ENCODE measurements at places on chromosomes 4 and X.

DNA sequence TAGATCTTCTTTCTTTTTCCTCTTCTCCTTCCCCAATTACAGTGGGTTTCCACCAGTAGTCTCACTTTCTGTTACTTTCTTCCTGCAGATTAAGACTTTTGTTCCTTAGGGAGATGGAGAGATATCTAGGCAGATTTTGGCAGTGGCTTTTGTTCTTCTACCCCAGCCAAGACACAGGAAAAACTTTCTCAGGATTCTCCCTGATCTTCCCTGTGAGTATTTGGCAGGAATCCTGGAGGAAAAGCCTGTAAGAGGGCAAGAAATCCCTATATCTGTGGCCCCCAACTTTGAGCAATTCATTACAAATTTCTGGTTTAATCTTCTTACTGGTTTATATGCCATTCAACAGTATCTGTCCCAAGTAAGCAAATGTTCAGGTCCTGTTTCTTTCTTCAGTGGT lies 21.9 kb downstream of the SLC9A7 start:
- DNase-seq, result no peak

DNA sequence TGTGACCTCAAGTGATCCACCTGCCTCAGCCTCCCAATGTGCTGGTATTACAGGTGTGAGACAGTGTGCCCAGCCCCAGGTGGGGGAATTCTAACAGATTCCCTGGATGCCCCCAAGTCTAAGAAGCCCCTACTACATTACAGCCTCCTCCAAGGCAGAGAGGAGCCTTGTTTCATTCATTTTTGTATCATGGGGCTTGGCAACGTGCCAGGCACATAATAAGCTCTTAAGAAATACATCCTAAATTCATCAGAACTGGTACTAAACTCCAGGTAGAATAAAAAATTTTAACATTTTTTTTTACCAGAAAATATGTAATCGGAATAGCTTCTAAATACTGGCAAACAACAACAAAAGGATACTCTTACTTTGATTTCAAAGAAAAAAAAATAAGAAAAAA lies 127.1 kb downstream of the CHIC2 start:
- DNase-seq, result no peak

- no peak for DNase-seq
These were observed 22.3 kb downstream of the CAMK2D start for GRCh38 chr4:113739197-113739596.

DNA sequence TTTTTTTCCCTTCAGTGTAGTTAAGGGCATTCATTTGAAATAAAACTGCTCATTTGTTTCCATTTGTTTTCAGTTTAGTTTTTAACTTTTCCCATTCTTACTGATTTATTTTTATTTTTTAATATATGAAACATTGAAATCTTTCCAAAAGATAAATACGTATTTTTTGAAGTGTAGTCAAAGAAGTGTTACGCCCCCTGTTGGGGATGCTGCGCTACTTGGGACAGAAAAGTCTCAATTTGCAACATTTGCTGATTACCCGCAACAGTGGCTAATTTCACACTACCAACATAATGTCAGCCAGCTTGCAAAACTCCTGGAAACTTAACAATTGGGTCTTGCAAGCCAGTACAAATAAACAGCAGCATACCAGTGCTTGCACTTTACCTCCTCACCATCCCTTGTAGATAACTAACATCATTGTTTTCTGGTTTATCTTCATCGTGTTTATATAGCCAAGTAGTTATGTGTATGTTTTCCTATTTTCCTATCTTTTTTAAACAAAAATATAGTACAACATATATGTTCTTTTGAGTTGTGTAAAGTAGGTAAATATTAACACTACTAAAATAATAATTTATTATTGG lies 158.6 kb downstream of the STPG2 start:
- no peak for DNase-seq

DNA sequence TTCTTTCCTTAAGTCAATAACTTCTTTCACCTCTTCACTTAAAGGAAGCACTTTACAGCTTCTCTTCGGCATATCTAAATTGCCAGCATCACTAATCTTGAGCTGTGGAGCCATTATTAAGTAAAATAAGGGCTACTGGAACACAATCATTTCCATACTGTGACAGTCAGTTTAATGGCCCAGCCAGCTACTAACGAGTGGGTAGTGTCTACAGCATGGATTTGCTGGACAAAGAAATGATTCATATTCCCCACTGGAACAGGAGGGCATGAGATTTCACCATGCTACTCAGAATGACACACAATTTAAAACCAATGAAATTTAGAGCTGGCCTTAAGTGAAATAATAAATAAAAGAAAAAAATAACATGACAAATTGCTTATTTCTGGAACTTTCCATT lies 72.1 kb downstream of the DDIT4L start:
- DNase-seq, result no peak

- DNase-seq, result no peak
These were observed 75.2 kb downstream of the GABRB1 start for GRCh38 chr4:47106561-47106960.

GRCh38 chrX:136021160-136021559 lies 35.9 kb downstream of the SLC9A6 start:
- DNase-seq, result no peak

- DNase-seq, result no peak
These were observed 12.7 kb downstream of the ADAM29 start for GRCh38 chr4:174930895-174931294.

All from RWPE1 (cell line).